ENCODE measurements at places on chromosomes 11 and 22.

GRCh38 chr11:132064987-132065620 is 694.7 kb downstream of the NTM start:
- no peak for DNase-seq

GRCh38 chr11:95230810-95231126 is 234 bp downstream of the SESN3 start:
- no peak for DNase-seq

DNA sequence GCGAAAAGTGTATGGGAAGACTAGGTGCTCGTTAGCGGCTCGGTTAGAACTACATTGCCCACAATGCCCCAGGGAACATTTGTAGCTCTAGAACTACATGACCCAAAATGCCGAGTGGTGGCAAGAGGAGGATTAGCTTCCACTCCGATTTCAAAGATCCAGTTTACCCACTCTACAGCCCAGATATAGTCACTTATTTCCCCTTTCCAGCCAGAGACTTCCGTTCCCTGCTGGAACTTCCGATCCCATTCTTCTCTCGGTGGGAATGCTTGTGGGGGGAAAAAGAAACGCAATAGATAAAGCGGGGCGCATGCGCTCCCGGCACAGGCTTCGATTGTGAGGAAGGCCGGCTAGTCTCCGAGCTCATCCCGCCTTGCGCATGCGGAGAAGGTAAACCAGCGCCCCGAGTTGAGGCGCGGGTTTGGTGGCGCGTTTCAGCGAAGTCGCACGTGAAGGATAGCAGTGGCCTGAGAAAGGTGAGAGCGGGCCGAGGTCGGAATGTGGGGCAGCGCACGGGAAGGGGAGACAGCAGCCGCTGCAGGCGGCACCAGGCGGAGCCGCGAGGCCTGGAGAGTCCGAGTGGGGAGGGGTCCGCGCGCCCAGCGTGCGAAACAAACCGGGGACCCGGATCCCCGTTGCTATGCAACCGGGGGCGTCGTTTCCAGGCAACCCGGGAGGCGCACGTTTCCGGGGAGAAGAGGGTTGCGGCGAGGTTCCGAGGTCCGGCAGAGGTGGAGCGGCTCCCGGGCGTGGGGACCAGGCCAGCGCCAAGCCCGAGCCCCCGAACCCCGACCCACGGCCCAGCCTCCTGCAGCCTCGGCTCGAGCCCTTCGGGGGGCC is at the start of gene TMEM109:
TSS of gene TMEM109 (plus strand) at position 366 of the 840 bp plus-strand sequence. CDS start 5,536 bp downstream, outside the sequence.
- peak; percentile 92 for DNase-seq

- DNase-seq, result peak; percentile 14
These were observed 20.9 kb upstream of the TMEM191C start for GRCh38 chr22:21446128-21446826.

DNA sequence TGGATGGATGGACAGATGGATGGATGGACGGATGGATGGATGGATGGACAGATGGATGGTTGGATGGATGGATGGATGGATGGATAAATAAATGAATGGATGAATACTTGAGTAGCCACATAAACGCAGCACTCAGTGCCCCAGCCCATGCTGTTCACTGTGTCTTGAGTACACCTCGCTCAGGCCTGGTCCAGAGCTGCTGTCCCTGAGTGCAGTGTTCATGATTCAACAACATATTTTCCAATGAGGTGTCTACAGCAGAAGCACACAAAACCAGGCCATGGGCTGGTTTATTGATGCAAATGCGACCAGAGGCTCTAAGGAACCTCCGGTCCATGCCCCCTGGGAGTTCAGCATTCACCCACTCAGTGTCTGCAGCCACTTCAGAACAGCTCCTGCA is 584.3 kb downstream of the BRD1 start:
- no peak for DNase-seq

DNA sequence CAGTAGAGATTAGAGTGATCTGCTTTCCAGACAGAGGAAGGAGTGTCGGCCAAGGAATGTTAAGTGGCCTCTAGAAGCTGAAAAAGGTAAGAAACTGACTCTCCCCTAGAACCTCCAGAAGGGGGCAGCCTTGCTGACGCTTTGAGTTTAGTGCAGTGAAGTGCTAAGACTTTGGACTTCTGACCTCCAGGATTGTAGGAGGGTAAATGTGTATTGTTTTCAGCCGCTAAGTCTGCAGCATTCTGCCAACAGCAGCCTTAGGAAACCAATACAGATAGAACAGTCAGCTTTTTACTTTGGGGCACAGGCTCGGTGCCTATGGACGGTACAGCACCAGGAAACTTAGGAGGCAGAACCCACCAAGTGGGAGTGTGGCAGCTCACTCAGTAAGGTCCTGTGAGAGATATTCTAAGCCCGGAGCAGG is 3.6 kb upstream of the TBC1D22A start:
- no peak for DNase-seq

DNA sequence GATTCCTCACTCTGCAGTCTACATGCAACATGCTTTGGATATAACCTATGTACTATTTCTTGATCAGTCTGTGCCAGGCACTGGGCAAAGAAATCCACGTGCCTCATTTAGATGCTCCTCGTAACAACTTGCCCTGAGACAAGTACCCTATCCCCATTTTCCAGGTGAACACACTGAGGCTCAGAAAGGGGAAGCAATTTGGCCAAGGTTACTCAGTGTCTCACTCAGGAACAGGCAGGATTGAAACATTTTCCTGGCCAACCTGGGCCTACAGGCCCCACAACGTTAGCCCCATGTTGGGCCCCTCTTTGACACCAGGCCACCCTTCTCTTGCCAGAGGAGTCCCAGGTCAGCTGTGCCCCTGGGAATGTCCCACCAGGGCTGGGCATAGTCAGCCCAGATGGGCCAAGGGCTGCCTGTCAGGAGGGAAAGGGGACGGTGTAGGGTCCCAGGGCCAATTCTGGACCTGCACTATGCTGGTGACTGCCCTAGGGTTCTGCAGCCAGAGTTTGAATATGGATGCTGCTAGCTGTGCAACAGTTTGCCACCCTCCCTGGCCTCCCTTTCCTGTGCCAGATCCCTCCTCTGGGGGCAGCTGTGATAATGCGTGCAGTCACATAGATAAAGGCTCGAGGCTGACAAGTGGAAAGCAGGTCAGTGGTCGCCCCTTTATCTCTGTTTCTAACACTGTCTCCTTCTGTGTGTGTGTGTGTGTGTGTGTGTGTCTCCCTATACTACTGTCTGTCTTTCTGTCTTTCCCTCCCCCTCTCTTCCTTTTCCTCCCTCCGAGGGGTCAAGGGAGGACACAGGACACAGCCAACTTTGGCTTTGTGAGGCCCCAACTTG is 10.4 kb upstream of the EMID1 start:
- no peak for DNase-seq

GRCh38 chr22:38220653-38221386 is 19.0 kb downstream of the MAFF start:
- DNase-seq, result no peak

GRCh38 chr11:77201370-77201769 is 73.3 kb downstream of the MYO7A start:
- no peak for DNase-seq

Measured in right lobe of liver (tissue), 6 donors.